ENCODE measurements at places on chromosomes 6 and 20.

GRCh38 chr6:1315201-1315559, 3.3 kb downstream of the FOXQ1 start:
- DNase-seq, result no peak

DNA sequence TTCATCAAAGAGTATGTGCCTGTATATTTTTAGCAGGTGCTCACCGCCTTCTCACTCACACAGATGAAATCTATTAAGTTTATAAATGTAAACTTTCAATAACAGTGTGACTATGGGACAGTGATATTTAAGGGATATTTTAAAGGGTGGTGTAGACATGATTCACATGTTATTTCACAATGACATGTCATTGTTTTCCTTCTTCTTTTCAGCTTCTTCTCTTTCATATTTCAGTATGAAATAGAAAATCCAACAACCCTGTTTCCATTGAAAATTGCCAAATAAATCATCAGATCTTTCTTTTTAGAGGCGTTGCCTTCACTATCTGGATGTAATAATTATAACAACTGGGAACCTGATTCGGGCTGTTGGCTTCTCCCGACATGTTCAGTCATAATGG, 54.8 kb downstream of the PFDN4 start:
- no peak for DNase-seq

DNA sequence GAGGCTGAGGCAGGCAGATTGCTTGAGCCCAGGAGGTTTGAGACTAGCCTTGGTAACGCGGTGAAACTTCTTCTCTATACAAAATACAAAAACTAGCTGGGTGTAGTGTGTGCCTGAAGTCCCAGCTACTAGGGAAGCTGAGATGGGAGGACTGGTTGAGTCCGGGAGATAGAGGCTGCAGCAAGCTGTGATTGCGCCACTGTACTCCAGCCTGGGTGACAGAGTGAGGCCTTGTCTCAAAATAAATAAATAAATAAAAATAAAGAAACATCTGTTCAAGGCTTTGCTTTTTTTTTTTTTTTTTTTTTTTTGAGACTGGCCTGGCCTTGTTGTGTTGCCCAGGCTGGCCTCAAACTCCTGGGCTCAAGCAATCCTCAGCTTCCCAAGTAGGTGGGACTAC, 23.7 kb upstream of the SLC23A2 start:
- DNase-seq, result no peak

GRCh38 chr6:125170376-125170775, 16.8 kb downstream of the TPD52L1 start:
- no peak for DNase-seq

DNA sequence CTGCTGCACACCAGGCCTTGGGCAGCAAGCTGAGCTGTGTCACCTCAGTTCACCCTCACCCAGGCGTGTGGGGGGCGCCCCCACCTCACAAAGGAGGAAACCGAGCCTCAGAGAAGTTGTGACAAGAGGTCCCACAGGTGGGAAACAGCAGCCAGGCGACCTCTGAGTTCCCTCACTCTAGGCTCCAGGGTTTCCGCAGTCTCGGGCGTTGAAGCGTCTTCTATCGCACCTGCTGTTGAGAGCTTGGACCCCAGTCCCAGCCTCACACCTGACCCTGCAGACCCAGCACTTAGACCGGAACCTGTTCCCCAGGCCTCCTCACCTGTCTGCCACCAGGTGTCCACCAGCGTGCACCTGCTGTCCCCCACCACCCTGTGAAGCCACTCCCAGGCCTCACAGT, 22.3 kb upstream of the APMAP start:
- no peak for DNase-seq

DNA sequence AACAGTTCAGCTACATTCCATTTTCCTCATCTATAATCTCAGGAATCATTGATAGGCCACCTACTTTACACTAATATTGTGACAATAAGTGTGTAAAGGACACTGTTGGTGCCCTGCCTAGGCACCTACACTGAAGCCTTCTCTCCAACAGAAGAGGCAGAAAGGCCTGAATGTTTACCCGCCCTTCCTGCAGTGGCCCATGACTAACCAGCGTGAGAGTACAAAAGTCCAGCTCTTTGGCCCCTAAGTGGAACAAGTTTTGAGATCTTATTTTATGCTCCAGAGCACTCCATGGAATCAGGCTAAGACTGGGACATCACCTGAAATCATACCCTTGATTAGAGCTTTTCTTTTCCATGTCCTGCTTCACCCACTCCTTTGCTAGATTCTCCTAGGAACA, 359.7 kb downstream of the ARHGAP18 start:
- DNase-seq, result no peak

DNA sequence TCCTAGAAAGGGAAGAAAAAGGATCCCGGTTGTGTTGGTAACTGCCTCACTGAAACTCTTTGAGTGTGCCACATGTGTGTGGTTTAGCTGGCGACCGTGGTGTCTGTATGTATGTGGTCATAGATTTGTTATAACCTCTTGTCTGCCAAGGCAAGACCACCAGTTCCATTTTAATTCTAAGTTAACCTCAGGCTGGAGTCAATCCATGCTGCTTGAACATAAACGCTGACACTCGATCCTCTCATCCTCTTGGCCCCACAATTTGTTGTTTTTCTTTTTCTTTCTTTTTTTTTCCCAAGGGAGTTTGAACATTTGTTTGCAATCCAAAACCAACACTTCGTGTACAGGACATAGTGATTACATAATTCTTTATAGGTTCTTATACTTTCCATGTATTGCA, 318.9 kb upstream of the JAG1 start:
- DNase-seq, result no peak

- DNase-seq, result no peak
Observed at GRCh38 chr20:57560554-57561355, at the start of gene PCK1. Gene PCK1 (plus strand): TSS chr20:57561110. CDS start chr20:57561412, 302 bp downstream.

DNA sequence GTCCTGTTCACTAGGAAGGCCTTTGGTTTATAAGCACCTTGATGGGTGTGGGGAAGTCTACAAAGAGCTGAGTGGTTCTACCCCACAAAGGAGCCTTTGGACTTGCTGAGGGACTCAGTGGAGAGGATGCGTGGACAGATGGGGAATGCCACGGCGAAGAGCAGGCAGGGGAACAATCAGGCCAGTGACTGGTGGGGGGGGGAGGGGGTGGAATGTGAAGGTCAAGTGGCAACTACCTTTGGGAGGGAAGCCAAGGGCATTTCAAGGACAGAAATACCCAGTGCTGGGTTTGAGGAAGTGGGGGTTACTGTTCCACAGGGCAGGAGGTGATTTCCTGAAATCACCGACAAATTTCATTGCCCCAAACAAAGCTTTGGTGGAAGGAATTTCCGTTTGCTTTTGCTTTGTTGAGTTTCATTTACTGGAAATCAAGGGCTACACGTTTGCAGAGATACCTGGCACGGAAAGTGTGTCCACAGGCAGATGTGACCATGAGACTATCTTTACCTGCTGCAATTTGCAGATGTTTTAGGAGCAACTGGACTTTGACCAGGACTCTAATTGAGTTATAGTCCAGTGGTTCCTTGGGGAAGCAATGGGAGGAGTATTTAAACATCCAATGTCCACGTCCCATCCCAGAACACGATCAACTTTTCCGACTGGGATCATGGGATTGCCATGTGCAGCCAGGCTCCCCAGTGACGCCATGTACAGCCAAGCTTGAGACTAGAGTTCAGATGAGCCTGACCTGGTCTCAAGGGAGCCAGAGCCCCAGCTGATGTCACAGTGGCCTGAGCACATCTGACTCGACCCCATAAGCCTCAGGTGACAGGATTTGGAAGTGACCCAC, 8.0 kb downstream of the CST3 start:
- no peak for DNase-seq

- no peak for DNase-seq
Observed at GRCh38 chr6:37858363-37858762, 38.8 kb downstream of the ZFAND3 start.
